ENCODE measurements at places on chromosomes 7 and 10.

- DNase-seq = no peak
Measured at GRCh38 chr7:54615537-54615936, 73.4 kb downstream of the VSTM2A start.

GRCh38 chr7:149310113-149310836 lies 48.3 kb downstream of the ZNF783 start:
- no peak for DNase-seq

- no peak for DNase-seq
Measured at GRCh38 chr7:49766966-49767365, 6.5 kb upstream of the VWC2 start.

DNA sequence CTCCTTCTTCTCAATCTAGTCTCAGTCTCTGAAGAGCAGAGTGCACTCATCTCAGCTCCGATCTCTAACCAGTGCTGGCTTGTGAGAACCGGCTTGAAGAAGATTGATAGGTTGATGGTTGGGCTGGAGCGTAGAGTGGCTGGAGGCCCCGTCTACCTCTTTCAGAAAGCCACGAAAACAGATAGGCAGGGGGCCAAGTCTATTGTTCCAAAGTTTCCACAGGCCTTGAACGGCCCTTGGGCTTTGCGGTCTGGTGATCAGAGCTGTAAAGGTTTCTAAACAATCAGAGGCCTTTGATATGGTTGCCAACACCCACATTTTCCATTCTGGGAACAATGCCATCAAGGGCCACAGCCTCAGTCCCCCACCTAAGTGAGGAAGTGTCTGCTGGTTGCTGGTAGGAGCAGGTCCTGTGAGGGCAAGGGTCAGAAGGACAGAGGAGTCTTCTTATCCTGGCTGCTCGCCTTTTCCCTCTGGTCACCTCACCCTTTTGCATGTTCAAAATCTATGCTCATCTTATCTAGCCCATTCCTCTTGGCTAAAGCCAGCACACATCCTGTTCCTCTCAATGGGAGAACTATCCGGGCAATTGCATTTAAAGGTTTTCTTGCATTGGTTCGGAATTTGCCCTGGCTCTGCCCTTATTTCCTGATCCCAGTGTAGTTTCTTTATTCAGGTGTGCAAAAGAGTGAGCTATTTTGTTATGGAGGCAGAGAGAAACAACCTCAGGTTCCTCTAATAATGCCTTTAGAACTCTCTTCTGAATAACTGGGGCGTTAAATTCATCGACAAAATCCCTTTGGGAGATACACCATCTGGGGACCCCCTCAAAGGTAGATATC lies 70.3 kb upstream of the KMT2E start:
- no peak for DNase-seq

DNA sequence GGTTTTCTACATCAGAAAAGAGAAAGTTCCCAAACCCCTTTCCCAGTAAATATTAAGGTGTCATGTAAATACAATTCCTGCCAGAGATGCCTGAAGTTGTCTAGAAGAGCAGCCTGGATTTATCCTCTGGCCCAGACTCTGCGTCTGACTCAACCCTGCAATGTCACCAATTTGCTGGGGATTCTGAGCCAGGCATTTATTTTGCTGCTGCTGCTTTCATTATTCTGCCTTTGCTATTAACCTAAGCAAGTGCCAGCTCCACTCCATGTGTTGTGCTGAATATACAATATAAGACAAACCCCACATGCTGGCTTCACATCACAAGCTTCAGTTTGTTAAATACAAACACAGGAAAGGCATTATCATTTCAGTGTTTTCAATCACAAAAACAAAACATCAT lies 59.1 kb downstream of the ELAPOR2 start:
- DNase-seq = no peak

DNA sequence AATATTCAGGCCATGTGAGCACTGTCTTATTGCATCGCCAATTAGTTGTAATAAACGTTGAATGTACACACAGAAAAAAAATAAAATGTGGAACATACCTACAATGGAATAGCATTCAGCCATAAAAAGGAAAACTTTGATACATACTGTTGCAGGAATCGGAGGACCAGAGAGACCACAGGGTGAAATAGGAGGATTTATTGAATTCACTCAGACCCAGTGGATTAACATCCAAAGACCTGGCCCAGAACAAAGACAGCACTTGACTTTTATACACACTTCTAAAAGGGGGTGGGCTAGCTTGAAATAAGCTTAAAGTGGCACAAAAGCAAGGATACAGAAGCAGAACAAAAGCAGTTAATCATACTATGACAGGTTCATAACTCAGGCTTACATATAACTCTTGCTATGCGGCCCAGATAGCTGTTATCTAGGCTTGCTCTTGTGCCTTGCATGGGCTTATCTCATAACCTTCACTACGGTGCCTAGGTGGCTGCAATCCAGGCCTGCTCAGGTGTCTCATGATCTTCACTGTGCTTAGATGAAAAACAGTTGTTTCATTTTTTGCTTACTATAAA lies 292.2 kb upstream of the TAC1 start:
- DNase-seq = no peak
